ENCODE measurements at places on chromosomes 5 and 9. TPM values are rescaled to one million over a fixed set of nuclear protein-coding genes. Genes with fewer than 3 reads are reported as not detected.

- no peak overlapping the region for H3K4me3 ChIP-seq
- no peak for DNase-seq
- no peaks in the 10 kb centered on the region for H3K36me3 ChIP-seq
- H3K27ac ChIP-seq: no peak overlapping the region
- H3K4me1 ChIP-seq: no peaks in the 10 kb centered on the region
- H3K27me3 ChIP-seq: no peaks in the 10 kb centered on the region
Observed at GRCh38 chr9:91496351-91496750, 72.7 kb upstream of the NFIL3 start.

DNA sequence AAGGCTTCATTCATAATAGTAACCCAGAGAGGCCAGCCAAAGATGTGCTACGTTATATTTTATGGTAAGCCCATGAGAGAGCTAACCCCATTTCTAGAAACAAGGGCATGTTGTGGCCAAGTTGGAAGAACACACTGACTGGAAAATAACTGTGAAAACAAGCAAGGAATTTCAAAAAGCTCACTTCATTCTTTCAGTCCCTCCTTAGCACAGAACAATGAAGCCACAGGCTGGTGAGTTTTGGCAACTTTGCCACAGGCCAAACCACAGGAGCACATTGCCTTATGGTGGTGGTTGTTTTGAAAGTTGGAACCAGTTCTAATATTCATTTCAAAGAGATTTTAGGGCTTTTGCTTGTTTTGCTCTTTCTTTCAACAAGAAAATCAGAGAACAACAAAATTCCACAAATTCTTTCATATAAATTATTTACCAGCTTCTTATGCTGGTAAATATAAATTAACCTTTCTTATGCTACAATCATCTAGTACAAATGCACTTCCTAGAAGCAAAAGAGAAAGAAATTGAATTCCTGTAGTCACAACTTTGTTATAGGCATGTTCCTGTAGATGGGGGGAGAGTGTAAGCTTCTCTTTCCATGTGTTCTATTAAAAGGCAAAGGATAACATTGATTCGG, 225.4 kb upstream of the RFX3 start:
- no peaks in the 10 kb centered on the region for H3K27me3 ChIP-seq
- no peak for DNase-seq
- peaks cover 13% of the 10 kb centered on the region for H3K4me1 ChIP-seq
- no peak overlapping the region for H3K4me3 ChIP-seq

TUSC1 gene
- 14.3 TPM for total RNA-seq

GRCh38 chr9:132238026-132238972, 76.4 kb downstream of the NTNG2 start:
- H3K4me3 ChIP-seq: no peak overlapping the region
- no peak overlapping the region for H3K27ac ChIP-seq
- H3K27me3 ChIP-seq: no peaks in the 10 kb centered on the region
- H3K36me3 ChIP-seq: no peaks in the 10 kb centered on the region

SV2C gene
- total RNA-seq: 0.52 TPM

TBC1D9B gene
- 69.8 TPM for total RNA-seq

Data from body of pancreas (tissue), 4 donors.